NCI-H187 (cell line): ENCODE measurements at places on chromosomes 2 and 18.

- no peak for DNase-seq
These were observed 139.3 kb downstream of the ACOXL start for GRCh38 chr2:110871637-110872036.

- DNase-seq, result no peak
These were observed 328.6 kb downstream of the SLC8A1 start for GRCh38 chr2:40123326-40123725.

DNA sequence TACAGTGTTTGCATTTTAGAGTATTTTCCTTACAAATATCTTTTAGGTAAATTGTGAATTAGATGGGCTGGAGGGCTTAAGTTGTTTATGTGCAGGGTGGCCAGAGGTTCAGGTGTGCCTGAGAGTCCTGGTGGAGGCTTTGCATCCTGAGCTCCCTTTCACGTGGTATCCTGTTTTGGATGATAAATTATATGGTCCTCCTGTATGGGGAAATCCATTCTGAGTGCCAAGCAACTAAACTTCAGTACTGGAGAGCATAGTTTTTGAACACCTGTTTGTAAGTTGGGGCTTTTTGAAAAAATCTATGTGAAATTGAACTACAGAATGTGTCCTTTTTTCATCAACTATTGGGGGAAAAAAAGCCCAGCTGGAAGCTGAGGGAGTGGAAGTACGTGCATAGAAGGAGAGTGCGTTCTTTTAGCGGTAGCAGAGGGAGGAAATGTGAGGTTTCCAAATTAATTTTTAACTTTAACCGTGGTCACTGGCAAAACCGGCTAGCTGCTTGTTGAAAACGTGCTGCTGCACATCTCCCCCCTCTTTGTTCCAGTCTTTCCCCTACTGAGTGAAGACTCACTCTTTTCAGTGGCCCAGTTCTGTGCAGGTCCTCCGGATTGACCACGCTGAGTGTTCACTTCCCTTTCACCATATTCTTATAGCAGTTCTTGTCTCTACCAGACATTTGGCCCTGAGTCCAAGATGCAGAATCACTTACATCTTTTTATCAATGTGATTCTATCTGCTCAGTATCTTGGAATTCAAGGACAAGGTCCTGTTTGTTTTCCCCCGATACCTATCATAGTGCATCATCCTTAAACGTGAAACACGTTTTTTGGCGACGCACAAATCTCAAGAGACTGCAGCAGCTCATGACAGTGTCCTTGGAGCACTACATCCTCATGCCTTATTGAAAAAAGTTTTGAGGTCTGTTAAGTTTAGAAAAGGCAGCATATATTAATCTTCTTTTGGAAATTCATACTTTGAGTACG lies 15.3 kb downstream of the CNOT11 start:
- DNase-seq, result no peak

DNA sequence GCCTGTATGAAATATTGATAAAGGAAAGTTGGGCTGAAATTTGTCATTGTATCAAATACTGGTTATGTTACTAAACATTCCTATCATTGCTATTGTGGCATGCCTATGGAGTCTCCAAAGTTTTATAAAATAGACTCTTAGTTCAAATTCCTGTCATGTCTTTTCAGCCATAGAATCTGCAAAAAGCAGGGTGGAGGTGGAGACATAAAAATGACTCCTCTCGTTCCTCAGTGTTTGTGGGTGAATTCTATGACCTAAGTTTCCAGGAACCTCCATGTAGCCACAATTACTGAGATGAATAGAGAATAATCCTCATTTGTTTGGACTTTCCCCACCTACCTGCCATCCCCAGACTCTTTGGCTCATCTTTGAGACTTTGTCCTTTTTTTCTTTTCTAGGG lies 326.3 kb upstream of the ETAA1 start:
- DNase-seq, result no peak

DNA sequence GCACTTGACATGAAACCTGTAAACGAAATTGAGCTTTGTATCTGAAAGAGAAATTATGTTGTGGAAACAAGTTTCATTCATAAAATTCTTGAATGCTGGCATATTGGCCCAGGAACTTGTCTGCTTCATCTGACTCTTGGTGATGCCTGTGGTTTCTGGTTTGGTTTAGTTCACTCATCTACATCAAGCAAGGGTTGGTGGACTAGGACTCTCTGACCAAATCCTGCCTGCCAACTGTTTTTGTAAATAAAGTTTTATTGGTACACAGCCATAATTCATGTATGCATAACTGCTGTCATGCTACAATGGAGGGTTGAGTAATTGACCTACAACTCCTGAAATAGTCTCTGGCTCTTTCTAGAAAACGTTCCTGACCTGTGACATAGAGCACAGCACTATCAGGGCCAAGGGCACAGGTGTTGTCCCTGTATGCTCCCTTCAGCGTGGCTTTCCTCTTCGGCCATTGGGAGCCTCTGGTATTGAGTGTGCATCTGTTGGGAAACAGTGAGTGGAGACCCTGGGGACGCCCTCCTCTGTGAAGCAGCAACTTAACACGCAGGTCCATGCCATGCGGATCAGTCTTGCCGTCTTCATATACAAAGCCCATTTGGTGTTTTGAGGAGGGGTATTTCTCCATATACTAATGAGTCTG lies 226.3 kb downstream of the SH3RF3 start:
- DNase-seq, result no peak

- DNase-seq, result no peak
These were observed 1.0 kb downstream of the PASK start for GRCh38 chr2:241148239-241148638.

GRCh38 chr2:109417701-109418335 lies 195.9 kb downstream of the SEPTIN10 start:
- DNase-seq, result no peak
